Activated T-helper 1 cell treated with Interleukin-2 at 50 U/mL for 16 hours (primary cell): ENCODE measurements at places on chromosomes 1 and 21.

GRCh38 chr21:35924714-35925301 lies 135.5 kb downstream of the SETD4 start:
- no peak for DNase-seq

DNA sequence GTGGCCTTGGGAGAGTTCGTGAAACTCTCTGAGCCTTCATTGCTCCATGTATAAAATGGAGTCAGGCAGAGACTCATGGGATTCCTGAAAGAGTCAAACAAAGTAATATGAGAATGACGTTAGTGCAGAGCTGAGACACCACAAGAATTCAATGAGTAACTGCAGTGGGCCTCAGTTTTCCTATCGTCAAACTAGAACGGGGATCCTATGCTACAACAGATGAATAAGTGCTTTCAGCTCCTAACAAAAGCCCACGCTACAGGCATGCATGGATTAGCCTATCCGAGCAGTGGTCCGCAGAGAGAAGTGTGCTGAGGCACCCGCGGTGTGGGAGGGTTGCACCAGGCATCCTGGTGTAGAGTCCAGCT lies 124.7 kb downstream of the SYF2 start:
- DNase-seq = no peak

DNA sequence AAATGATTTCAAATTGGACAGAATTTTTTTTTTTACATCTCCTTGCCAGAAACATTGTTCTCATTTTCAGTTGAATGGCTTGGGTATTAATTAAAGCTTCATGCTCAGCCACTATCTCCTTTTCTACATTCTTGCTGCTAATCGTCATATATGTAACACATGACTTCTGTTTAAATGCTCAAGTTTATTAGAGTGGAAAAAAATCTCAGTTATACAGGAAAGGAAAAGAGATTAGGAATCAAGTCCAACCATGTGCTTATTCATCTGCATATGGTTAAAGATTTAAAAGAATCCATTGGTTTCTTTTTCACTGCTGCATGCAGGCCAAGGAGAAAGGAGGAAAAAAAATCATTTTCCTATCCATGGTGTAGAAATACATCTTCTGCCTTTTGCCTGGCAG lies 47.3 kb upstream of the CNN3 start:
- DNase-seq = no peak

DNA sequence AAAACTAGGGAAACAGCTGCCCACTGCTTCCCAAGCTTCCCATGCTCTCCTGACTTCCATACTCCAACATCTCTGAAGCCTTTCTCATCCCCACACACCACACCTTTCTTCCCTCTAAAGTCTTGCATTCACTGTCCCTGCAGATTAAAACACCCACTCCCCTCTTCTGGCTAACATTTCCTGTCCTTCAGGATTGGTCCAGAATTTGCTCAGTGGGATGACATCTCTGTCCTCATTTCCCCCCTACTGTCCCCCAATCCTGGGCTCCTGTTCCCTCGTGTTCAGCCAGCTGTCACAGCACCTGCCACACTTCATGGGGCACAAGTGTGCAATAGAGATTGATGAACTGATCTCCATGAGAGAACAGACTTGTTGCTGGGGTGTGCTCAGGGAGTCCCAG lies 82.7 kb downstream of the KCND3 start:
- DNase-seq = no peak

DNA sequence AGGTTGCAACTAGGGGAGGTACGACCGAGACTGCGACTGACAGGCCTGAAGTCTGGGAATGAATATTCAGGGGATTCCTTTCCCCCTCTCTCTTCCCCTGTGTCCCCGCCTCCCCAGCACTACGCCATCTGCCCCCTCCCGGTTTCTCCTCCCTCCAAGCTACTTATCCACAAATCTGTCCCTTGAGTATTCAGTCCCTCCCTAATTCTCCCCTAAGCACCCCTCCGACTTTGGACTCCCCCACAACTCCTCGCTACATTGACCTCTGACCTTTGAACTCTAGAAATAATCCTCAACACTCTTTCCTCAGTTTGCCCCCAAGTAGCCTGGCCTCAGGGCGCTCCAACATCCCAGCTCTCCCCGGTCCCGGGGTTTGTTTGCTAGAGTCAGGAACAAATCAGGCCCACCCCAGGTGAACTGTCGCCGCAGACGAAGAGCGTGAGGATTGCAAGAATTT lies 393 bp downstream of the LYSMD1 start:
- no peak for DNase-seq

DNA sequence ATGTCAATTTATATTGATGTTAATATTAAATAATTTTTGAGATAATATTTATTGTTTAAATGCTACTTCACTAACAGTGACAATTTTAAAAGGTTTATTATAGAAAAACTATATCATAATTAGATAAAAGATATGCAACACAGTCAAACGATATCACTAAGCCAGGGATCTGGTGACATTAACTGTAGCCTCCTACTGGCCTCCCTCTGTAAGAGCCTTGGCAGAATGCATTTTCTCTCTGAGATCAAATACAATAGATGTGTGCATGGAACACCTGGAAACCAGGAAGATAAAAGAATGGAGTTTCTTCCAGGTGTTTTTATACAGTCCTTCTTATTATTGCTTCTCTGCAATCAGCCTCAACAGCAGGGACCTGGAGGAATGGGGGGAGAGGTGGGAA lies 1762.1 kb downstream of the BRINP3 start:
- DNase-seq = no peak

DNA sequence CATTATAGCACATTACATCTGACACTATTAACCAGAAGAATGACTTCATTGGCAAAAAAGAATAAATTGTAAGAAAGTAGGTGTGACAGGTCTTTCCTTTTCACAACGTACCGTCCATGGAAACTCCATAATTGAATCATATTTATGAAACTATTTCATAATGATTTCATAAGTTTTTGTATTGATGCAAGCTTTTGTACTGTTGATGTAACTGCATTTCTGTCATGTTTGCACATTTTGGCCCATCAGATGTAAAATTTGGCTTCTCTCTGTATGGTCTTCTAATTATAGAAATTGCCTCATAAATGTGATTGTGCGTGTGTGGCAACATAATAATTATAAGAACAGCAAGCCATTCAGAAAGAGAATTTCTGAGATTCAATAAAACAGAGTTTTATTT lies 180.7 kb upstream of the ZNHIT6 start:
- no peak for DNase-seq

DNA sequence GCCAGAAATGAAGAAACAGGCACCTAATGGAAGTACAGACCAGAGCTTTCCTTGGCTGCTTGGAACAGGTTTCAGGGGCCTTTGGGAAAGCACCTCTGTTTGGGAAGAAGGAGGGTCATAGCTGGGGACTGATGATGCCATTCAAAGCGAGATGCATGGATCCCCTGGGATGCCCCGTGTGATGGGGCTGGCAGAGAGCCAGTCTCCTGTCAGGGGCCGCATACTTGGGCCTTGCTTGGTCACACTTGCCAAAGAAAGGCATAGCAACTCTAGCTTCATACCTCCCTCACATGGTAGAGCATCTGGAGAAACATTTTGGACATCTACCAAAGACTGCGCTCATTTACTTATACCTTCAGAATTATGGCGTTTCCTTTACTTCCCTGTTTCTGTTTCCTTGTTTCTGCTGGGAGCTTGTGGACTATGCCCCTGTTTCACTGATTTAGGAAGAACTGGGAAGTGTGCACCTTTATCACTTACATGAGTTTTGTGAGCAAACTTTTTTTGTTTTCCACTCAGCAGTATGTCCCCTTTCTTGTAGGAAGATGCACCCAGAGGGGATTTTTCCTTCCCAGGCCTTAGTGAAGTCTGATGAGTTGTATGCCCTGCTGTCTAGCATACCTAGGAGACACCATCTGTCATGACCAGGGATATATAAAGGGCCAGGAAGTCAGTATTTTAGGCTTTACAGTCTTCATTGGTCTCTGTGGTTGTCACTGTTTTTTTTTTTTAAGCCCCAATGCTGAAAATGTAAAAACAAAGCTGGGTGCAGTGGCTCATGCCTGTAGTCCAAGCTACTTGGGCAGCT lies 19.8 kb upstream of the ST3GAL3 start:
- no peak for DNase-seq

DNA sequence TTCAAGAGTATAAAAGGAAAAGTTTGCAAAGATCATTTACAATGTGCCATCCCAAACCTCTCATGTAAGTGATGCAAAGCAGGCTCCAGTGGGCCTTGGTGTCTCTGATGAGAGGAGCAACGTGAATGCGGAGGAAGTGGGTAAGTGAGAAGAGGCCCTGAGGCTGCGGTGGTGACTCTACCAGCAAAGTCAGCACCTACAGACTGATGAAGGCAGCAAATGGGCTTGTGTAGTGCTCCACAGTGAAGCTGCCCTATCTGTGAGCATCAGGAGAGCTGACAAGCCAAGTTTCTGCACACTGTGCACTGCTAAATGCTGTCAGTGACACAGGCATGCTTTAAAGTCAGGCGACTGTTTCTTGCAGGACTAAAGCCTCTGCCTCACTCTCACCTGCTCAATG lies 15.6 kb upstream of the RAP1A start:
- DNase-seq = peak; percentile 67

DNA sequence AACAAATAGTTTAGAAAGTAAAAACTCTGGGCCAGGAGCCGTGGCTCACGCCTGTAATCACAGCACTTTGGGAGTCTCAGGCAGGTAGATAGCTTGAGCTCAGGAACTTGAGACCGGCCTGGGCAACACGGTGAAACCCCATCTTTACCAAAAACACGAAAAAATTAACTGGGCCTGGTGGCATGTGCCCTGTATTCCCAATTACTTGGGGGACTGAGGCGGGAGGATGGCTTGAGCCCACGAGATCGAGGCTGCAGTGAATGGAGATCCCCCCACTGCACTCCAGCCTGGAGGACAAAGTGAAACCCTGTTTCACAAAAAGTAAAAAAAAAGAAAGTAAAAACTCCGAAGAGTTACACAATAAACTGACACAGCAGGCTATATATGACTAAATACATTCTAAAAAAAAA lies 10.6 kb downstream of the CEP170 start:
- DNase-seq = no peak

DNA sequence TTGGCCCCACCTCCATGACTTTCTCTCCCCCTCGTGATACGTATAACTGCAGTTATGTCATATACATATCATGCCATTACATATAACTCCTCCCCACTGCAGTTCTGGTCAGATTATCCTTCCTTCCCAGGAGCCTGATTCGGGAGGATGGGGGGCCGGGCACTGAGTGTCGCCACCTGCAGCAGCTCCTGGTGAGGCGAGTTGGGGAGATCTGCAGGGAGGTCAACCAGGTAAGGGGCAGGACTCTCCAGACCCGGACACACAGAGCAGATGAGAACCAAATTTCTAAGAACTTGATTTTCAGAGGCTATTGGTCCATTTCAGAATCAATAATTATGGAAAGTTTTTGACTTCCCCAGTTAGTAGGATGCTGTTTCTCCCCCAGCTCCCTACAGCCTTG lies 19.5 kb downstream of the HYI start:
- DNase-seq = no peak

DNA sequence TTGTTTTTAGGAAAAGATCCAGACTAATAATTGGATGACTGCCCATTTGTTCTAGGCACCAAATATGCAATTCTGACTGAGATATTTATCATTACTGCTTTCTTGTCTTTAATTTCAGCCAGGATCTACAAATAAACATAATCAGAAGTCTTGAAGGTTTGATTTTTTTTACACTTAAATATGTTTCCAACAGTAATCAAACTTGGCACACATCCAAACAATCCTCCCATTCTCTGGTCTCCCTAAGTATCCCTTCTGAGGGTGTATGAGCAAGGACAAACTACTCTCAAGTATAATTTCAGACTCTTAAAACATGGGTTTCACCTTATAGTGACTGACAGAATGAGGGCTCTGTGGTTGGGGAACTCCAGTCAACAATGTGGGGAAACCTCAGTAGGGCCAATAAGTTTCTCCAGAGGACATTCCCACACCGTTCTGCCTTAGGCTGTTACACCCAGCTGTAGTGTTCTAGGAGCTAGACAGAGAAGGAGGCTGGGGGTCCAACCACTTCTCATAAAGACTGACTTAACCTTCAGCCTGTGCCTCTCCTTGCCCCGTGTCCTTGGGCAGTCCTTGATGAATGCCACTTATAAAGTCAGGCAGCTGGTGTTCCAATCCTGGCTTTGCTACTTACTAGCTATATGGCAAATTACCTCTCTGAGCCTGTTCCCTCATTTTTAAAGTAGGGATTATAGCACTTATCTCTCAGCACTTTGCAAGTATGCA lies 1.5 kb upstream of the PALMD start:
- DNase-seq = no peak

DNA sequence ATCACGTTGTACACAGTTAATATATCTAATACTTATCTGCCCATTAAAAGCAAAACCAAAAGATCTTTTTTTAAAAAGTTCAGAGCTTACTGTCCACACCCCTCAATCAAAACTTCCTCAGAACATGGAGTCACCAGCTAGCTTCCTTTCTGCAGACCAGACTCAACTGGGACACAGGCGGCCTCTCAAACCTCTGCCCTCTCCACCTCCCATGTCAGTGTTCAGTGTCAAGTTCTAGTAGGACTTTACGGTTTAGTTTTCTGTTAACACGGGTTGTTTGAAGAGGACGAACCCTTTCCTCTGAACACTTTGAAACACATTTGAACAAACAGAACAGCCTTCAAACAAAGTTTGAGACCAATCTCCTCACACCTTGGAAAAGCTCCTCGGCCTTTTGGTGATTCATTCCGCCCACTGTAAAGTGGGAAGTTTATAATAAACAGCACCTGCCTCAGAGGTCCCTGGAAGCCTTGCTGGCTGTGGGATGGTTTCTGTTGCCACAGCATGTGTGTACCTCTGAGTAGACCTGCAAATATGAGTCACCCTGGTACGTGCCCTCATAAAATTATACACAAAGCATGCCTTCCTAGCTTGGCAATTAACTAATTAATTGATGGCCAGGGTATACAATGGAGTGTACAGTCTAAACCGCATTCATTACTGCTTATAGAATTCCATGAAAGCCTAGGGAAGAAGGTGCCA lies 48.4 kb upstream of the SIPA1L2 start:
- no peak for DNase-seq

DNA sequence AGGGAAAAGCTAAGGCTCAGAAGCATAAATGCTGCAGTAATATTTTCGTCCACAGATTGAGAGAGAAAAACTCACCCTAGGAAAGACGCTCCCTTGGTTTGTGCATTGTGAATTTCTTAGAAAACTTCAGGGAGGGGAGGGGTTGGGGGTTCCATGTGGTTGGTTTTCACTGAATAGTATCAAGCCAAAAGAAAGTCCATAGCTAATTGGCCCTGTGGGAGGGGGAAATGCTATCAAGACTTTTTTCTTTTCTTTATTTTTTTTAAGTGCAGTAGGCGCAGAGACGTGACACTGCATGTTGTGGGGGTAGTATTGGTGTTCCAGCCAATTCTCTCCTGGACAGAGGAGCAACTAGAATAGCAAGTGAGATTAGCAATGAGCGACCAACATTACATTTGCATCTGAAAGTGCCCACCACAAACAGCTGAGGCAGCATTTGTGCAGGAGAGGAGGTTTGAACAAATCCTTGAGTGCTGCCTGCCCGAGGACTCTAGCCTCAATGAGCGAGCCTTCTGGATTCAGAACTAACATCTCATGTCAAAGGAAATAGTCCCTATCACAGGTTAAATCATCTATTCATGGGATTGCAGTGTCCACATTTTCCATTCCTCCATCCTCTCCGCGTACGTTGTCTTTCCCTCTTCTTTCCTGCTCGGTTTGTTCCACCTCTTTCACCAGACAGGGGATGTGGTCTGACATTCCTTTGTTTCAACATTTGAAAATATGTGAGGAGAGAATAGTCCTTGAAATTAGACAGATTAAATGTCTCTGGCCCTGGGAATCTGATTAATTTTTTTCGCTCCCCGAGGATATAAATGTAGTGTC lies 118.0 kb upstream of the MARK1 start:
- DNase-seq = no peak

GRCh38 chr1:151737479-151737878 lies 16.2 kb downstream of the RIIAD1 start:
- DNase-seq = no peak

GRCh38 chr1:61284248-61284854 lies 202.0 kb downstream of the NFIA start:
- DNase-seq = no peak
